Heart left ventricle (tissue), 16 donors: ENCODE measurements at places on chromosomes 16 and 17.

GRCh38 chr16:69831212-69832123 is 69.3 kb downstream of the WWP2 start:
- no peaks in the 10 kb centered on the region for H3K27me3 ChIP-seq
- H3K4me1 ChIP-seq = no peaks in the 10 kb centered on the region
- H3K27ac ChIP-seq = peak overlapping the region; percentile 57
- H3K36me3 ChIP-seq = no peaks in the 10 kb centered on the region
- no peak for DNase-seq
- H3K4me3 ChIP-seq = no peak overlapping the region

- peaks cover 17% of the 10 kb centered on the region for H3K27me3 ChIP-seq
- no peaks in the 10 kb centered on the region for H3K4me1 ChIP-seq
- no peak for DNase-seq
- no peak overlapping the region for H3K4me3 ChIP-seq
- no peaks in the 10 kb centered on the region for H3K36me3 ChIP-seq
These were observed 88.4 kb downstream of the SPACA3 start for GRCh38 chr17:33080091-33080490.

GRCh38 chr17:58527949-58528348 is 13.5 kb upstream of the MTMR4 start:
- no peaks in the 10 kb centered on the region for H3K27me3 ChIP-seq
- peak overlapping the region; percentile 58 for H3K27ac ChIP-seq
- no peak overlapping the region for H3K4me3 ChIP-seq
- H3K36me3 ChIP-seq = no peaks in the 10 kb centered on the region
- H3K4me1 ChIP-seq = peaks cover 79% of the 10 kb centered on the region
- no peak for DNase-seq

DNA sequence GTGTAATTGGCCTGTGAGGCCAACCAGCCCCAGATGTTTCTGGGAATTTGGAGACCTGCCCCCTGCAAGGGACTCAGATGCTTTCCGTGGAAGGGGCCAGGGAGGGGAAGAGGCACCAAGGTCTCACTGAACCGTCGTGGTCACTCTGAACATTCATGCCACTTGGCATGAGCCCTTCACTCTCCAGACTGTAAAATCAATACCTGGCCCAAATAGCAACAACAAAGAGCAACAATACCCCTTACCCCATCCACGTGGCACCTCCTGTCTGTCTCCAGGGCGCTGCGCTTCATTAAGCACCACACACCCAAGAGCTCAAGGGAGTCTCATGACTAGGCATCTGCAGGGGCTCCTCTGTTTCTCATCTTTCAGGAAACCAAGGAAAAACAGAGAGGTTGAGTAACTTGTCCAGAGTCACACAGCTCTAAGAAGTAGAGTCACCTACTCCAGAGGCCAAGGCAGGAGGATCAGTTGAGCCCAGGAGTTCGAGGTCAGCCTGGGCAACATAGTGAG is 52.8 kb downstream of the SOCS1 start:
- H3K27ac ChIP-seq = no peak overlapping the region
- H3K4me3 ChIP-seq = no peak overlapping the region
- no peak for DNase-seq

DNA sequence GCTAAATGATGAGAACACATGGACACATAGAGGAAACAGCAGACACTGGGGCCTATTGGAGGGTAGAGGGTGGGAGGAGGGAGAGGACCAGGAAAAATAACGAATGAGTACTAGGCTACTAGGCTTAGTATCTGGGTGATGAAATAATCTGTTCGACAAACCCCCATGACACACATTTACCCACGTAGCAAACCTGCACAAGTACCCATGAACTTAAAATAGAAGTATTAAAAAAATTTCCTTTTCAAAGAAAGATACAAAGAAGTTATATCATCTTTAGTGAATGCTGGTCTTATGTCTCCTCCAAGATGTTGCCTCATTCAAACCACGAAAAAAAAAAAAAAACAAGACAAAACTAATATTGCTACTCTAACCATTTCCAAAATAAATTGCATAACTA is 31.7 kb downstream of the MBTD1 start:
- no peak overlapping the region for H3K4me3 ChIP-seq
- H3K36me3 ChIP-seq = peaks cover 11% of the 10 kb centered on the region
- DNase-seq = no peak
- H3K4me1 ChIP-seq = peaks cover 14% of the 10 kb centered on the region
- no peak overlapping the region for H3K27ac ChIP-seq

DNA sequence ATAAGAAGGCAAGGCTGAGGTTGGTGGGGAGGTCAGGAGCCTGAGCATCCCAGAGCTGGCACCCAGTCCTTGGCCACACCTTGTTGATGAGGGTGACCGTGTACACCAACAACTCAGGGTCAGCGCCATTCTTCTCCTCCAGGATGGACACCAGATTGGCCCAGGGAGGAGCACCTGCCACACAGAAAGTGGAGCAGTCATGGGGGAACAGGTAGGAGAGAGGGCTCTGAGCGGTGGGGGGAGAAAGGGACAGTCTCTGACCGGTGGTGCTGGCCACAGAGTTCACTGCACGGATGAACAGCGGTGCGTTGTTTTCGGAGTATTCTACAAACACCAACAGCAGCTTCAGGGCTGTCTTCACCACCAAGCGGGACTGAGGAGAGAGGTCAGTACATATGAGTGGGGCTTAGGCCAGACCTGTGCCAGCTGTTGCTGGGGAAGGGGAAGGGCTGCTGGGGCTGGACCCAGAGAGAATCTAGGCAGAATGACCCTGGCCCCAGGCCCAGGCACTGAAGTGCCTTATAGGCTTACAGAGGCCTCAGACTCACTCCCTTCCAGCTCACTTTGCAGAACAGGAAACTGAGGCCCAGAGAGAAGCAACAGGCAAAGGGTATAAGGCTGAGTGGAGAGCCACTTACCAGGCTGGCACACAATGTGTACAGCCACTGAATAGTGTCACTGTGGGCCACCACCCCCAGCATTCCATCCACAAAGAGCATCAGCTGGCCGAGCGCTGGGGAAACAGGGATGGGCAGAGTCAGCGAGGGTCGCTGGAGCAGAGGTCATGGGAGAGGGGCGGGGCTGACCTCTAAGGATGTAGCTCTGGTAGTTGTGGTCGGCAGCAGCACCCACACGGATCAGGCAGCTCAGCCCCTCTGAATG is 9.6 kb downstream of the FHOD1 start:
- no peaks in the 10 kb centered on the region for H3K27me3 ChIP-seq
- H3K4me1 ChIP-seq = peaks cover 30% of the 10 kb centered on the region
- H3K36me3 ChIP-seq = peaks cover 71% of the 10 kb centered on the region
- no peak overlapping the region for H3K4me3 ChIP-seq
- H3K27ac ChIP-seq = no peak overlapping the region
- DNase-seq = no peak

- no peaks in the 10 kb centered on the region for H3K4me1 ChIP-seq
- H3K36me3 ChIP-seq = no peaks in the 10 kb centered on the region
- H3K27me3 ChIP-seq = no peaks in the 10 kb centered on the region
- H3K4me3 ChIP-seq = no peak overlapping the region
- peak overlapping the region; percentile 79 for H3K27ac ChIP-seq
- peak; percentile 69 for DNase-seq
These were observed 5.3 kb upstream of the WIPI1 start for GRCh38 chr17:68462381-68463210.

GRCh38 chr16:6407596-6407995 is 925.0 kb upstream of the RBFOX1 start:
- no peak overlapping the region for H3K4me3 ChIP-seq
- DNase-seq = no peak
- no peak overlapping the region for H3K27ac ChIP-seq
- no peaks in the 10 kb centered on the region for H3K36me3 ChIP-seq

DNA sequence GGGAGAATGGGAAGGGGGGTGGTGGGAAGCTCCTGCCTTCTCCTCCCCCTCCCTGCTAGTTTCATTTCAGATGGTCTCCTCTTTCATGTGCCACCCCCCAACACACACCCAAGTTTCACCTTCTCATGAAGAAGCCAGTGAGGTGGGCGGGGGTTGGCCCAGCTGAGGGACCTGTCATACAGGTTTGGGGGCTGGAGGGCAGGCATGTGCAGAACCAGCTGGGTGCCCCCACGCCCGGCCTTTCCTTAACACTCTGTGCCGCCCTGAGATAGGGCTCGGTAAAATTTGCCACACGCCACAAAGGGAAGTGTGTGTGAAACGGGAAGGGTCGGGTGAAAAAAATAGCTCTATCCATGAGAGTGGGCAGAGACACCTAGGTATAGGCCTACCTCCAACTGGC is 57.4 kb downstream of the PIPOX start:
- H3K27ac ChIP-seq = no peak overlapping the region
- H3K27me3 ChIP-seq = no peaks in the 10 kb centered on the region

DNA sequence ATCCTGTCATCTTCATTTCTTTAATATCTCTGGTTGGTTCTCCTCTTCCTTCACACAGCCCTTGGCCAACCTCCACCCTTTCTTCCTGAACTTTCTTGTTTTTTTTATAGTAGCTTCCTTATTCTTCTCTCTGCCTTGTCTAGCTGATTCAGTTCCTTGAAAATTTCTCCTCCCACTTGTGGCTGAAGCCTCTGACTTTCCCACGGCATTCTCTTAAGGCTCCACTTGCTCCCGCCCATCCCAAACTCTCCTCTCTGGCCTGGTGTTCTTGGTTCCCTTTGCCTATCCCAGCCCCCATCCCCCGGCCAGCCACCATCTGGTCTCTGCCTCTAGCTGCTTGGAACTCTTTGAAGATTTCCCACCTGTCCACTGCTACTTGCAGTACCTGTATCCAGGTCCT is 29.1 kb downstream of the NLRP1 start:
- no peak overlapping the region for H3K27ac ChIP-seq
- no peaks in the 10 kb centered on the region for H3K27me3 ChIP-seq
- H3K4me1 ChIP-seq = no peaks in the 10 kb centered on the region
- no peak overlapping the region for H3K4me3 ChIP-seq
- no peak for DNase-seq

DNA sequence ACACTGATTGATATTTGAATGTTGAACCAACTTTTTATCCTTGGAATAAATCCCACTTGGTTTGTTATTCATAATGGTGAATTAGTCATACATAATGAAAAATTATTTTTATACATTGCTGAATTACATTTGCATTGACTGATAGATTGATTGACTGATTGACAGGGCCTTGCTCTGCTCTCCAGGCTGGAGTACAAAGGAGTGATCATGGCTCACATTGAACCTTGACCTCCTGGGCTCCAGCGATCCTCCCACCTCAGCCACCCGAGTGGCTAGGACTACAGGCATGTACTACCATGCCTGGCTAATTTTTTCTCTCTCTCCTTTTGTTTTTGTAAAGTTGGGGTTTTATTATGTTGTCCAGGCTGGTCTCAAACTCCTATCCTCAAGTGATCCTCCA is 97.8 kb downstream of the ARHGAP44 start:
- no peaks in the 10 kb centered on the region for H3K4me1 ChIP-seq
- no peaks in the 10 kb centered on the region for H3K27me3 ChIP-seq
- no peak for DNase-seq
- H3K36me3 ChIP-seq = no peaks in the 10 kb centered on the region
- no peak overlapping the region for H3K4me3 ChIP-seq
- H3K27ac ChIP-seq = no peak overlapping the region
